ENCODE measurements at places on chromosomes 6 and 20.

DNA sequence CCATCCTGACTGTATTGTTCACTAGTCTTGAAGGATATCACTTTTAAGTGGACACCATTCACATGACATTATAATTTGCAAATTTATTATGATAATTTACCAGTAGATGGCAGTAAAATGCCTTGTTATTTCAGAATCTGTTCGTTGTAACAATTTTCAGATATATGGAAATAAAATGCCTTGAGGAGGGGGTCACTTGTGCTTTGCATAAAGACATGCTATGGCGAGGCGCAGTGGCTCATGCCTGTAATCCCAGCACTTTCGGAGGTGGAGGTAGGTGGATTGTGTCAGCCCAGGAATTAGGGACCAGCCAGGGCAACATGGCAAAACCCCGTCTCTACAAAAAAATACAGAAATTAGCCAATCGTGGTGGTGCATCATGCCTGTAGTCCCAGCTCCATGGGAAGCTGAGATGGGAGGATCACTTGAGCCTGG is 9.0 kb upstream of the NCOA6 start:
- peak; percentile 42 for DNase-seq

- no peak for DNase-seq
Observed at GRCh38 chr20:44787299-44787698, 23.0 kb downstream of the RIMS4 start.

- DNase-seq, result no peak
Observed at GRCh38 chr20:21302664-21303060, 469 bp upstream of the XRN2 start.

DNA sequence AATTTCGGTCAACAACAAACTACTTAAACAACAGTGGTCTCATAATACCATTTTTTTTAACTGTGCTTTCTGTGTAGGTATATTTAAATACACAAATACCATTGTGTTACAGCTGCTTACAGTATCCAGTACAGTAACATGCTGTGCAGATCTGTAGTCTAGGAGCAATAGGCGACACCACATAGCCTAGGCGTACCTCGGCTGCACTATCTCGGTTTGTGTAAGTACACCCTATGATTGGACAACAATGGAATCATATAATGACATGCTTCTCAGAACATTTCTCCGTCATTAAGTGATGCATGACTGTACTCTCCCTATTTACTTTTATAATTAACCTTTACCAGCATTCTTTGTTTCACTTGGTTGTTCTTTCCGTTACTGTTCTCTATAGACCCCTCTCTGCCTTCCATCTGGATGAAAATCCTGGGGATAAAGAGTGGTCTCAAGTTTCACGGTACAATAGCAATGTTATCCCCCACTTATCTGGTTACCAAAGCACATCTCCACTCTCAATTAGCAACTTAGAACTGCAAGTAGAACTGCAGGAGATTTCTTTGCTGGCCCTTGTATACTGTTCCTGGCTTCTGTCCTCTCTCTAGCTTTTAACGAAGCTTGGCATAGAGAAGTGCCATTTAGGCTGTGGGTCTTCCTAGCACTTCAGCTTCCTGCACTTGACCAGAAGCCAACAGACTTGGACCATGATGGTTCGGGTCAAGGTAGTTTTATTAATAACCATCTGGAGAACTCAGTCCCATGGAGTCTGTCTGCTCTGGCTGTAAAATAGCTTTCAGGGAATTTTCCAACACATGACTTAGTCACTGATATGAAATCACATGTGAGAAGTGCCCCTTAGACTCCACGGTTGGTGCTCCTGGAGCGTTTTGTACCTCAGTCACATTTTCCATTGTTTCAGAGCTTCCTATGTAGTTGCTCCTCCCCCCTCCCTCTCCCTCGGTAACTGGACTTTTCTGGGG is 80.4 kb upstream of the POPDC3 start:
- DNase-seq, result no peak

DNA sequence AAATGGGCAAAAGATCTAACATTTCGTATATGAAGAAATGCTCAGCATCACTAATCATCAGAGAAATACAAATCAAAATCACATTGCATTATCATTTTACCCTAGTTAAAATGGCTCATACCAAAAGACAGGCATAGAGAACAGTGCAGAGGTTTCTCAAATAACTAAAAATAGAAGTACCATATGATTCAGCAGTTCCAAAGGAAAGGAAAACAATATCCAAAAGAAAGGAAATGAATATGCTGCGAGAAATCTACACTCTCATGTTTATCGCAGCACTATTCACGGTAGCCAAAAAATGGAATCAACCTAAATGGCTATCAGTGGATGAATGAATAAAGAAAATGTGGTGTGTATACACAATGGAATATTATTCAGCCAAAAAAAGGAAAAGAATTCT is 63.5 kb downstream of the VTA1 start:
- no peak for DNase-seq

GRCh38 chr6:163469459-163469985 is 55.0 kb downstream of the QKI start:
- no peak for DNase-seq

DNA sequence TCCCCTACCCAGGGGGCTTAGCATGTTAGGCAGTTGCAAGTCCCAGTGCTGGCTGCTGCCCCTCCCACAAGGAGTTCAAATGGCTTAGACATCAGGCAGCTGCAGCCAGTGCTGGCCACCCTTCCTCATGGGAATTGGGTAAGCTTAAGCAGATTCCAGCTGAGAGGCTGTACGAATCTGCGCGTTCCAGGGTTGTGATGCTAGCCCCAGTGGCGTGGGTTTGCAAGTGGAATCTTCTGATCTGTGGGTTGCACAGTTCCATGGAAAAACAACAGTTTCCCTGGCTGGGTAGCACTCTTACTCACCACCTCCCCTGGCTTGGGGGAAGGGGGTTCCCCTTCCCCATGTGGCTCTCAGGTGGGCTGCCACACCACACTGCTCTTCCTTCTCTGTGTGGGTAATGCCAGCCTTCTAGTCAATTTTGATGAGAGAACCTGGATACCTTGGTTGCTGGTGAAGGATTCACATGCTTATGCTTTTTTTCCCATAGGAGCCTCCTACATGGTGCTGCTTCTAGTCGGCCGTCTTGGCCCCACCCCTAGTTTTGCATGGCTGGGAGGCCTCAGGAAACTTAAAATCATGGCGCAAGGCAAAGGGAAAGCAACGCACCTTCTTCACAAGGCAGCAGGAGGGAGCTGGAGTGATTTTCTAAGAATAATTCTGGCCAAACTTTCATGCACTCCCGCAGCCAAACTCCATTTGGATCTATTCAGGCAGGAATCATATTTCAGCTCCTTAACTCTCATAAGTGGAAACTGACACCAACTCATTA is 13.0 kb downstream of the DYNLT2 start:
- no peak for DNase-seq

DNA sequence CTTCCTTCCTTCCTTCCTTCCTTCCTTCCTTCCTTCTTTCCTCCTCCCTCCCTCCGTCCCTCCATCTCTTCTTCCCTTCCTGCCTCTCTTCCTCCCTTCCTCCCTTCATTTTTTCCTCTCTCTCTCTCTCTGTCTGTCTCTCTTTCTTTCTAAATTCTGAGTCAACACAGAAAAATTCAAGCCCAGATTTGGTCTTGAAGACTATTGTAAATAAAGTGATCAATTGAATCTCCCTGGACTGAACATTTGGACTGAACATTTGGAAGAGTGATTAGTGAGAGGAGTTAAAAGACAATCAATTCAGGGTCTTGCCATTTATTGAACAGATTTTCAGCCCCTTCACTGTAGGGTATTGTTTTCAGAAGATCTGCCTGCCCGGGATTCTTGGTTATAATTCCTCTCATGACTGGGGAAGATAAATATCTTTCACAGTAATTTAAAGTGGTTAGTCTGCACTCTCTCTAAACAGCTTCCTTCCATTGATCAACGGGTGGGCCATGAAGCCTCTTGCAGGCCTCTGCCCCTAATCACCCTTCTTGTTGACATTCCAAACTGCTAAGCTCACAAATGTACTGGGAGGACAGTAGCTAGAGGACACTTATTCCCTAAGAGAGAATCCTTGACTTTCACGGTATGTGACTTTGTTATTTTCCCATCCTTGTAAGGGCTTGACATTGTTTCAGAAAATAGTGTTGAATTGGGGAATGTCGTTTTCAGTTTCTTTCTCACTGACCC is 101.7 kb upstream of the BMP2 start:
- DNase-seq, result no peak

DNA sequence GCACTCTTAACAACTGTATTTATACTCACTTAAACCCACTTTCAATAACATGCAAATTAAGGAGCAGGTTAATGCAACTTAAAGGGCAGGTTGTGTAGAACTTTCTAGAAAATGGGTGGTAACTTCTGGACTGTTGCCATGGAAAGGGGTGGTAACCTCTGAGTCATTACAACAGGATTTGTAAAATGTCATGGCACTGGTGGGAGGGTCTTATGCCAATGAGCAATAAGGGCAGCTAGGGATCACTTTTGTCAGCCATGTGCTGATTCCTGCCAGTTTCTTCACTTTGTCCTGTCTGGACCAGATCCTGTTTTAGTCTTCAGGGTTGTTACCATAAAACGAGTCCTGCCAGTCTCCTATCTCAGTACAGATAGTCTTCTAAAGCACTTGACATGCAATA is 560.5 kb upstream of the PTCHD4 start:
- DNase-seq, result no peak

- DNase-seq, result no peak
Observed at GRCh38 chr6:48825501-48826151, 637.4 kb downstream of the MMUT start.

- DNase-seq, result no peak
Observed at GRCh38 chr20:51412333-51412871, 130.1 kb downstream of the NFATC2 start.

- no peak for DNase-seq
Observed at GRCh38 chr20:44772636-44773035, 27.0 kb downstream of the KCNK15 start.

All from urothelium cell line (cell line).